ENCODE measurements at places on chromosomes 2 and 18. TPM values are rescaled to one million over a fixed set of nuclear protein-coding genes. Genes with fewer than 3 reads are reported as not detected.

DNA sequence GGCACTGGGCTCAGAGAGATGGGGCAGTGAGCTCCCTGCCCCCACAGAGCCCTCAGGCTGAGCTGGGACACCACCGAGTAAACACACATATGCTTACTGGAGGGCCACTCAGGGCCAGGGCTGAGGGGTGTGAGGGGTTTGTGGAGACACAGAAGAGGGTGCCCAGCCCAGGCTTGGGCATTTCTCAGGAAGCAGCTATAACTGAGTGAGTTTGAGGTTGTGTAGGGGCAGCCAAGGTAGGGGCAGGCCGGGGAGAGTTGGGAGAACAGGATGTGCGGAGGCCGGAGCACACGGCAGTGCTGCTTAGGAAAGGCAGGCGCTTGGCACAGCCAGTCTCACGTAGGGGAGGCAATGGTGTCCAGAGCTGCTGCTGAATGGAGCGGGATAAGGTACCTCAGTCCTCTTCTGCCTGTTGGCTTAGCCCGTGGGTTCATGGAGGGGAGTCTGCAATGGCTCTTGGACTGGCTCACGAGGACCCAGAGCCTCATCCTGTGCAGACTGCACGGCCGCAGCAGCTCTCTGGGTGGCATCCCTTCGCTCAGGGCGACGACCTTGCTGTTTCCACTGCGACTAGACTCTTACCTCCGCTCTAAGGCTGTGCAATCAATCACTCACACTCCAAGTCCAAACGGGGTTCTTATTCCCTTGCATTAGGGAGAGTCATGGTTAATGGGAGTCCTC, 466.1 kb upstream of the HS6ST1 start:
- H3K4me3 ChIP-seq: no peak overlapping the region
- no peaks in the 10 kb centered on the region for H3K27me3 ChIP-seq
- H3K36me3 ChIP-seq: no peaks in the 10 kb centered on the region
- peak; percentile 76 for DNase-seq
- H3K4me1 ChIP-seq: peaks cover 8% of the 10 kb centered on the region
- no peak overlapping the region for H3K27ac ChIP-seq

DNA sequence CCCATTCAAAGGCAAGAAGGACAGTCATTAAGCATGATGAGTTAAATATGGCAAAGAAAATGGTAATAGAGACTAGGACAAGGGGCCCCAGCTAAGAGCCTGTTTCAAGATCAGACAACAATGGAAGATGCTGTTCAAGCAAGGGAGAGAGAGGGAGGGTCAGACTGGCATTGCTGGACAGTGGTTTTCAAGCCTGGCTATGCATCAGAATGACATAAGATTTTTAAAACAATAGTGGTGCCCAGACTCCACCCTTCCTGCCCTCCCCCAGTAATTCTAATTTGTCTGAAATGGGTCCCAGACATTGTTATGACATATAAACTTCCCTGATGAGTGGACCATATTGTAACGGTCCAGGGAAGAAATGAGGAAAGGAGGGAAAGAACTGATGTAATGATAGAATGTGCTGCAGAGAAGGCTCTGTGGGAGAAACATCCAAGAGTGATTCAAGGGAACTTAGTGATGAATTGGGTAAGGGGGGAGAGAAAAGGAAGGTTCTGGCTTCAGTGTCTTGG, 112.9 kb upstream of the TRIB2 start:
- no peaks in the 10 kb centered on the region for H3K27me3 ChIP-seq
- no peak overlapping the region for H3K4me3 ChIP-seq
- H3K36me3 ChIP-seq: no peaks in the 10 kb centered on the region
- DNase-seq: no peak
- H3K27ac ChIP-seq: no peak overlapping the region
- peaks cover 4% of the 10 kb centered on the region for H3K4me1 ChIP-seq

DNA sequence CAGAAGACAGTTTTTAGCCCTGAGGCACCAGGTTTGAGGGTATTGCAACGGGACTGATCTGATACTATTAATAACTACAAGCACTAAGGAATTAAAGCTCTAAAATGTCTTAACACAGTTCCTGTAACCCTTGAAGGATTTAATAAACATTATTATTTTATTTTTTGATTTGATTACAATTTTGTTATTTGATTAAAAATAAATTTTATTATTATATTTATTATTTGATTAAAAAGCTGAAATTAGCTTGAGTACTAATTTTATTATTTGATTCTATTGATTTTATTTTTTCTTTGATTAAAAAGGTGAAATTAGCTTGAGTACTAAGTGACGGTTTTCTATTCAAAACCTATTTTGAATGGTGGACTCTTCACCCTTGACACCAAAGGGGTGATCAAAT, 307.3 kb downstream of the ZNF521 start:
- H3K4me1 ChIP-seq: no peaks in the 10 kb centered on the region
- H3K4me3 ChIP-seq: no peak overlapping the region
- H3K27ac ChIP-seq: no peak overlapping the region
- DNase-seq: no peak
- no peaks in the 10 kb centered on the region for H3K36me3 ChIP-seq

DNA sequence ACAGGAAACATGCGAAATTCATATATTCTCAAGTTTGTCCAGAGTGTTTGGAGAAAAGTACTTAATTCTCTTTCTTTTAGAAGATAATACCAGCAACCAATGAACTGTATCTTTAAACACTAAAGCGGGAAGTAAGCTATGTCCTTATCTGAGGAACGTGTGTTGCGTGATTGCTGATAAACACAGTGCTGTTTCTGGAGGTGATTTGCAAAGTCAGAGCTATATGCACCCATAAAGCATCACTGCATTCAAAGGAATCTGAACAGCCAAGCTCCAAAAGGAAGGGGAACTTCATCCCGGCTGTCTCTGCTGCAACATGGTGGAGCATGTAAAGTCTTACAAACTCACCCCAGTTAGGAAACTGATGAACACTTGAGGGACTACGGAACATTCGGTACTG, 271.7 kb upstream of the FN1 start:
- no peak overlapping the region for H3K4me3 ChIP-seq
- no peaks in the 10 kb centered on the region for H3K36me3 ChIP-seq
- DNase-seq: no peak
- H3K27ac ChIP-seq: no peak overlapping the region
- H3K4me1 ChIP-seq: peaks cover 15% of the 10 kb centered on the region

- no peaks in the 10 kb centered on the region for H3K27me3 ChIP-seq
- no peak overlapping the region for H3K4me3 ChIP-seq
- no peak overlapping the region for H3K27ac ChIP-seq
- peaks cover 11% of the 10 kb centered on the region for H3K4me1 ChIP-seq
- no peaks in the 10 kb centered on the region for H3K36me3 ChIP-seq
These were observed 78.4 kb upstream of the ARL5A start for GRCh38 chr2:151906633-151906998.

DNA sequence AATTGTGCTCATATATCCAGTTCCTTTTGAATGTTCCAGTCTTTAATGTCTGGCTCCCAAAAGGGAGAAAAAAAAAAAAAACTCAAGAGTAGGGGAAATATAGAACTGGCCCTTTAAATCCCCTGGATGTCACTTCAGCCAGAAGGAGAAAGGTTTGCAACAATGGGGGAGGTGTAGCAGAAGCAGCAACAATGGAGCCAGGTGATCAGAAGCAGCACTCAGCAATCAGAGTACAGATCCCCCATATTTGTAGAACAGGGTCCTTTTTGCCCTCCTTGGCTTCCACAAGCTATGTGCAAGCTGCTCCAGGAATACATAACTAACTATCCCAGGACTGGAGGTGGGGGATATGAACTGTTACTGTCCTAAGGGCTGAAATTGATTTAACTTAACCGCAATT, 25.8 kb upstream of the ZNF397 start:
- H3K4me1 ChIP-seq: no peaks in the 10 kb centered on the region
- H3K4me3 ChIP-seq: no peak overlapping the region
- H3K36me3 ChIP-seq: no peaks in the 10 kb centered on the region

Gene MOB4
- 24.3 TPM for total RNA-seq

Gene ECEL1
- total RNA-seq: not detected

Gene MFSD2B
- not detected for total RNA-seq
